Activated gamma-delta T cell treated with anti-CD3 and anti-CD28 coated beads, Interleukin-2, amount 50 U/mL, for 16 hours (primary cell): ENCODE measurements at places on chromosomes 12 and 14.

GRCh38 chr12:45601390-45601789 lies 128.1 kb upstream of the ARID2 start:
- no peak for DNase-seq

- no peak for DNase-seq
Observed at GRCh38 chr14:37991027-37991426, 216.7 kb upstream of the SSTR1 start.

GRCh38 chr14:29925101-29925722 lies 2.4 kb downstream of the PRKD1 start:
- DNase-seq, result no peak

- DNase-seq, result no peak
Observed at GRCh38 chr12:68633614-68634558, 23.2 kb downstream of the RAP1B start.

DNA sequence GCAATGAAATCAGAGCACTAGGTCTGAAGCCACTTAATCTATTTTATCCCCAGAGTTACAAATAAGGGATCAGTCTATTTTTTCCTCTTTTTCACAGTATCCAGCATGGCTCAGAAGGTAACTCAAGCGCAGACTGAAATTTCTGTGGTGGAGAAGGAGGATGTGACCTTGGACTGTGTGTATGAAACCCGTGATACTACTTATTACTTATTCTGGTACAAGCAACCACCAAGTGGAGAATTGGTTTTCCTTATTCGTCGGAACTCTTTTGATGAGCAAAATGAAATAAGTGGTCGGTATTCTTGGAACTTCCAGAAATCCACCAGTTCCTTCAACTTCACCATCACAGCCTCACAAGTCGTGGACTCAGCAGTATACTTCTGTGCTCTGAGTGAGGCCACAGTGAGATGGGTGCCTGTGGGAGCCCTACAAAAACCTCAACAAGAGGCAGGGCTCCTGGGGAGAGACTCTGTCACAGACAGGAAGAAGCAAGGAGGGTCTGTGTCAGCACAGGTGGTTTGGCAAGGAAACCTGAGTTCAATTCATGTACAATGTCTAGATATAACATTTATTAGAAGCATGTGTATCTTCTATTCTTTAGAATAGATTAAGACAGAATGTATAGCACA lies 334.3 kb upstream of the OR4E1 start:
- no peak for DNase-seq

DNA sequence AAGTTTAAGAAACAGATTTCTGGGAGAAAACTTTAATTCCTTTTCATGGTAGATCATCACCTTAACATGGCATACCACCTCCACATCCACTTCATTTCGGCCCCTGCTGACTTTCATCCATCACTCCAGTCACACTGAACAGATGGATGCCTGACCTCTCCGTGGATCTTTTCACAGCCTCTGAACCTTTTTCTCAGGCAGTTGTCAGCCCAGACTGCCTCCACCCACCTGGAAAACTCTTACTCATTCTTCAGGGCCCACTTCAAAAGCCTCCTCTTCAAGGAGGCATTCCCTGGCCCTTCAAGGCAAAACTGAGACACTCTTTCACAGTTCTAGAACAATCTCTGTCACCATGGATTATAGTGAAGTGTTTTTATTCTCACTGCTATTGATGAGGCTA lies 52.9 kb downstream of the GXYLT1 start:
- no peak for DNase-seq

DNA sequence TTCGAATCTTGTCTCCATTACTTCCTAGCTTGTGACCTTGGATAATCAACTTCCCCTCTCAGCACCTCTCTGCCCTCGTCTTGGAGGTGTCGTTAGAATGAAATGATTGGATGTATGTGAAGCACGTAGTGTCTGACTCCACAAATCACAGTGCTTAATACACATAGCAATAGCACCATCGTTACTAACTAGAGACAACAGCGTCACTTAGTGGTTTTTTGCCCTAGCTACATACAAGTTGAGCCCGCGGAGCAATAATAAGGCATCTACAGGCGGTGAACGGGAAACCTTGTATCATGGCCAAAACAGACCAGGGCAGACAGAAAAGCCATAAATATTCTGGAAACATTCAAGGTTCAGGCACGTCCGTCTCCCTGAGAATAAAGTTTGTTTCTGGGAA lies 154.9 kb downstream of the ASCL4 start:
- no peak for DNase-seq

GRCh38 chr12:5428332-5429221 lies 3.3 kb upstream of the NTF3 start:
- DNase-seq, result no peak
